IPS DF 6.9 (cell line): ENCODE measurements at places on chromosomes 7 and 10.

- H3K4me3 ChIP-seq: no peak overlapping the region
These were observed 4.9 kb upstream of the UPK3B start for GRCh38 chr7:76505168-76506080.

DNA sequence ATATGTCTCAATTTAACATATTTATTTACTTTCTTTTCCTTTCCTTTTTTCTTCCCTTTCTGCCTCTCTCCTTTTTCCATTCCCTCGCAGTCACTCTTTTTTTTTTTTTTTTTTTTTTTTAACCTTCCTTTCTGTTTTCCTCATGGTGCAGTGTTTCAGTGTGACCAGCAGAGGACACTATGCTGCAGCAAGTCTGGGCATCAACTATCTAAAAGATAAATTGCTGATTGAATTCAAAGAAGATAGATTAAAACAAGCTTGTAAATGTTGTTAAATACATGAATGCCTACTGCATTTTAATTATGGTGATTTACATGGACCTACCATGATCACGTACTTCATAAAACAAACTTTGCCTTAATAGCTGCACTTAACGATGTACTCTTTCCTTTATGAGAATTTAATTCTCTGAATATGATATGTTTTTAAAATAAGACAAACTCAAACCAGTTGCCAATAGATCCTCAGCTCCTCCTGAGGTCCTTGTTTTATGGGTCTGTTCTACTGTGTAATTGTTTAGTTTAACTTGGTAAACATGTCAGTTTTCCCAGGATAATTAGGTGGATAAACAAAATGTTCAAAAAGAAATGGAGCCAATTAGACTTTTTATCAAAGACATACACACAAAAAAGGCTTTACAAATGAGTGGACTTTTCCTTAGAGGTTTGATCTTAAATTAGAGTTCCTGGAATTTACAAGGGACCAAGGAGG, 101.0 kb upstream of the AGR3 start:
- no peaks in the 10 kb centered on the region for H3K36me3 ChIP-seq
- DNase-seq: no peak
- no peaks in the 10 kb centered on the region for H3K27me3 ChIP-seq
- no peak overlapping the region for H3K4me3 ChIP-seq
- no peaks in the 10 kb centered on the region; the same call in 1 of the 2 replicates for H3K4me1 ChIP-seq
- no peak overlapping the region for H3K27ac ChIP-seq

DNA sequence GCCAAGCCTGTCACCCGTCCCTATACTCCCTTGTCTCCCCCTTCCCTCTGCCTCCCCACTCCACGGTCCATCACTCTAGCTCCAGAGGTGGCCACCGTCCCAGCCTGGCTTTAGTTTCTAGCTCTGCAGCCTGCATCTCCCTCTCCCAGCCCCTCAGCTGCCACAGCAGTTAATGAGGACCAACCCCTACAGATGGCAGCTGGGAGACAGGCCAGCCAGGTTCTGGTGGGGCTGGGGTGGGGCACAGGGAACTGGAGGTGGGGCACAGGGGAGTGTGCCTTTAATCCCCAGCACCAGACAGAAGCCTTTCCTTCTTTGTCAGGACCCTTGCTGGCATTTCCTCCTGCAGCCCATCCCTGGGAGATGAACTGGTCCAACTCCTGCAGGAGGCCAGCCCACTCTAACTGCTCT, 21.1 kb downstream of the UNC5B start:
- H3K4me1 ChIP-seq: peaks cover 6% of the 10 kb centered on the region
- no peak overlapping the region for H3K27ac ChIP-seq
- H3K27me3 ChIP-seq: no peaks in the 10 kb centered on the region
- no peak overlapping the region for H3K4me3 ChIP-seq
- H3K36me3 ChIP-seq: no peaks in the 10 kb centered on the region
- no peak for DNase-seq

- H3K27ac ChIP-seq: no peak overlapping the region
- H3K4me1 ChIP-seq: no peaks in the 10 kb centered on the region
- no peak for DNase-seq
- H3K27me3 ChIP-seq: no peaks in the 10 kb centered on the region
These were observed 146.2 kb downstream of the SPAG6 start for GRCh38 chr10:22491480-22491879.

GRCh38 chr7:20083781-20084180, 133.4 kb downstream of the MACC1 start:
- H3K4me3 ChIP-seq: no peak overlapping the region
- no peak overlapping the region for H3K27ac ChIP-seq
- H3K36me3 ChIP-seq: no peaks in the 10 kb centered on the region; the same call in 1 of the 2 replicates
- H3K27me3 ChIP-seq: no peaks in the 10 kb centered on the region
- DNase-seq: no peak
